ENCODE measurements at places on chromosomes 3 and 15.

DNA sequence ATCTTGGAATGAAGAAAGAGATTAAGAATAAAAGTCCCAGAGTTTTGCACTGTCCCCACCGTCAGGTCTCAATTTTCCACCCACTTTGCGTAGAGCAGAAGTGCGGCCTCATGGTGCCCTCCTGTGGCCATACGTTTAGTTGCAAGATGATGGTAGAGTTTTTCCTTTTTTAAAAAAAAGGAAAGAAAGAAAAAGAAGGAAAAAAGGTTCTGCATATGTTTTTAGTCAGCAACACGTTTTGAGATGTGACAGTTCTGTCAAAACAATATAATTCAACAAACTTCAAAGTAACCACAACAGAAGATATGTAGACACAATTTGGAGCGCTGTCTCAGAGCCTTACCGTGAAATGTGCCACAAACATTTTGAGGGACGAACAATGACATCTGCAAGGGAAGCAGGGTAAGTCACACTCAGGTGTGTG lies 24.6 kb downstream of the EBLN2 start:
- peak; percentile 22 for DNase-seq

GRCh38 chr3:28989646-28990089 lies 291.2 kb upstream of the RBMS3 start:
- no peak for DNase-seq

GRCh38 chr3:45972534-45973402 lies 22.9 kb downstream of the FYCO1 start:
- DNase-seq = no peak

- no peak for DNase-seq
Measured at GRCh38 chr3:29525254-29525881, 244.5 kb downstream of the RBMS3 start.

DNA sequence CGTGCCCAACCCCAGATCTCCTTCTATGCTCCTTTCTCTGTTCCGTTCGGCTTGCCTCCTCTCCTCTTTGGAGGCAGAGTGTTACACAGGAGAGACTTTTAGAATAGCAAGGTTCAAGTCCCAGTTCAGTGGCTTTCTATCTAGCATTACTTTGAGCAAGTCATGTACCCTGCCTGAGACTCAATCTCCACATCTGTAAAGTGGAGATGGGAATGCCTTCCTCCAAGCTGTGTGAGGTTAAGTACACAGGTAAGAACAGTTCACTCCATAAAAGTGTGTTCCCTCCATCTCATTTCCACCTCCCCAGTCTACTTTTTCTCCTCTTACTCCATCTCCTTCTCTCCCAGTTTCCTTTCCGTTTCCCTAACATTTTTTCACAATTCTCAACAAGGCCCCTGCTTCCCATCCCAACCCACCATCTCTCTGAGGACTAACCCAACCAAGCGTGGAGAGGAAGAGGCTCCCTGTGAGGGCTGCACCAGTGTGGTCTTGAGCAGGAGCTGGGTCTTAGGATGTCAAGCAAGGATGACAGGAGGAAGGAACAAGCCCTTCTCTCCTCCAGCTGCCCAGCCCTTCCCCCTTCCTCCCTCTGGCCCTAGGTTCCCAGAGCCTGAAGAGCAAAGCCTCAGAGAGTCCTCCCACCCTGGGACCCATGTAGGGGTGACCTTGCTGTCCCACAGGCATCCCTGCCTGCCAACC lies 6.4 kb downstream of the ATP8B4 start:
- DNase-seq = no peak

GRCh38 chr3:141629976-141630375 lies 108.1 kb upstream of the RNF7 start:
- DNase-seq = no peak

DNA sequence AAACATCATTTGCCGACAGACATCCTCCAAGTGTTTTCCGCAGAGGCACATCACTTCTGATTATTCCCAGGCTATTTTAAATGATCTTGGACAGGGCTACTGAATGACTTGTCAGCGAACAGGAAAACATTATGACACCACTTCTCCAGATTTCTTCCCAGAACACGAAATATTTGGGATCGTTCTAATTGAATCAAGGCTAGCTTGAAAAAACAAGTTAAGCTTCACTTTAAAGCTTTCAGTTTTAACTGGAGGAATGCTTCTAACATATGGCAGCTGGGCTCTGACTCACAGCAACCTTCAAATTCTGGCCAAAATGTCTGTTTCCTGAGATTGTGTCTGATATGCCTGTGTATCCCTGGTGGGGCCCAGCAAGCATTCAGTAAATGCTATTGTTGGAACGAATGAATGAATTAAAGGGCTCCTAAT lies 127.0 kb upstream of the ICE2 start:
- no peak for DNase-seq

GRCh38 chr3:1197051-1197450 lies 104.2 kb downstream of the CNTN6 start:
- DNase-seq = no peak

DNA sequence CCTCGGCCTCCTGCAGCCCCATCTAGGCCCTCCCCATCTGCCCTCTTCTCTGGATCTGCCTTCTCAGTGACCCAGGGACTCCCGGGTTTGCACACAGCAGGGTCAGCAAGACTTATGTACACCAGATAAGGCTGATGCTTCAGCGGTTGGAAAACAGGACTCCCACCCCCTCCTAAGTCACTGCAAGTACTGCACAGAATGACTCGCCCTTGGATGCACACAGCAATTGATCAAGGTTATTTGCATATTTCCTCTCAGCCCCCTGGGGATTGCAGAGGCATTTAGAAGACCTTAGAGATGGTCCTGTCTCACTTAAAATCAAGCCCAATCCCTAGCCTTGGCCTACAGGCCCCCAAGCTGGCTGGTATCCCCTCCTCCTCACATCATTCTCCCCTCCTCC lies 8.9 kb downstream of the ACAN start:
- DNase-seq = no peak

GRCh38 chr15:70526221-70526973 lies 237.0 kb downstream of the UACA start:
- DNase-seq = no peak

DNA sequence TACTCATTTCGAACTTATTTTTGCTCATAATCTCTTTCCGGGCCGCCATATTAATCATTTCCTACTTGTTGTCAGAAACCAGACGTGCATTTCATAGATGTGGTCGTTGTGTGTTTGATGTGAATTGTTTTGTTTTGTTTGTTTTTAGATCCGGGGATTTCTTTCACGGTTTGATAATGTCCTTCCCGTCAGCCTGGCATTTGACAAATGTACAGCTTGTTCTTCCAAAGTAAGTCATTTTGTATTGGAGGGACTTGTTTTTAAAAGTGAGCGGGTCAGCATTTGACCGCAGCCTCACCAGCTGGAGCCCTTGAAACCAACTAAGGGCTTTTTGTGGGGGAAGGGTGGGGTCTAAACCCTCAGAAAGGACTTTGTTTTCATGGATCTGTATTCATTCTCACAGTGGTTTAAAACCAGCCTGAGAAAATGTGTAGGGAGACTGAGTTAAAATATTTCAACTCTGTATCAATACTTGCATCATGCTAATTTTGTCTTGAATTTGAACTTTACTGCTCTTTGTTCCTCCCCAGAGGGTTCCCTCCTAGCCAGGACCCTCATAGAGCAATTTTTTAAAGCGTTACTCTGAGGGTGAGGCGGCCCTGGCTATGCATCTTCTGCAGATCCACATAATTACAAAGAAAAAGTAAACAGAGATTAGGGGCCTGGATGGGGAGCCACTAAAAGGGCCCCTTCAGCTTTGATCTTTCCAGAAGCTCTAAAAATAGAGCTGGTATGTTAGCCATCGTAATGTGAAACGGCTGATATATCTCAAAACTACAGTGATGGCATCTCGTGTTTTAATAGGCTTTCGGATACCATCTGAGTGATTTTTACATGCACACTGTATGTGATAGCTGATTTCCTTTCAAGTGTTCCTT lies 107.9 kb downstream of the ATG7 start:
- DNase-seq = no peak

DNA sequence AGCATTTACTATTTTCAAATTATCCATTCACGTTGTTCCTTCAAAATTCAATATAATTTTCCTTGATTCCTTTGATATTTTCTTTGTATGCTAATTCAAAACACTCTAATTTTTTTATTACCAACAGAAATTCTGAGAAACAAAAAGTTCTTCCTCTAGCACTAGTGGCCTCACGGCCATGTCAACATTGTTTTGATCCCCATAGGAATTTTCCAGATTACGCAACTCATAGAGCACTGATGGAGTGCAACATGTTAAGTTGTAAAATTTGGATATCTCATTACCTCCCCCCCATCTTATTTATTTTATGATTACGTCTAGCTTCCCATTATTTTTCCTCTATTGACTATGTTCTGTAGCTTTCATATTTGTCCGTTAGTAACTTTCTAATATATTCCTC lies 745.3 kb downstream of the TUSC7 start:
- no peak for DNase-seq

GRCh38 chr3:12750223-12750622 lies 8.8 kb downstream of the TMEM40 start:
- DNase-seq = no peak

- DNase-seq = no peak
Measured at GRCh38 chr3:134068429-134068828, 38.7 kb upstream of the SLCO2A1 start.

DNA sequence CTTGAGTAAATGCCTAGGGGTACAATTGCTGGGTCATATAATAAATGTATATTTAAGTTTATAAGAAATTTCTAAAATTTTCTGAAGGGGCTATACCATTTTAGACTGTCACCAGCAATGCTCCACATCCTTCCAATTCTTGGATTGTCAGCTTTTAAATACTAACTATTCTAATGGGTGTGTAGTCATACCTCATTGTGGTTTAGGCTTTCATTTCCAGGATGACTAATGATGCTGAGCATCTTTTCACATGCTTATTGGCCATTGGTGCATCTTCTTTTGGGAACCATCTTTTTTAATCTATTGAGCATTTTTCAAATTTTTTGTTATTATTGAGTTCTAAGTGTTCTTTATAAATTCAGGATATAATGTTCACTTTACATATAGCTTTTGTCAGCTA lies 52.5 kb upstream of the CORO2B start:
- no peak for DNase-seq

DNA sequence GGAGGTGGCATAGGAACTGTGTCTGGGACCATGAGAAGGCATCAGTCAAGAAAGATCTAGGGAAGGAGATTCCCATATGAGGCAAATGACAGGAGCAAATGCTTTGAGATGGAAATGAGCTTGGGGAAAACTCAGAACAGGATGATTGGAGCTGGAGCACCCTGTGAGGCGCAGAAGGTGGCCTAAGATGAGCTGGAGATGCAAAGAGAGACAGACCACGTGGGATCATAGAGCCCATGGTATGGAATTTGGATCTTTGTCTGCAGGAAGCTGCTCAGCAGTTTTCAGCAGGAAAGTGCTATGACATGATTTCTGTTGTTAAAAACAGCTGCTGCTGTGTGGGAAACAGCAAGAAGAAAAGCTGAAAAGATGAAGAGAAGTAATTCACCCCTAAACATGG lies 310.6 kb downstream of the MAGI1 start:
- no peak for DNase-seq

DNA sequence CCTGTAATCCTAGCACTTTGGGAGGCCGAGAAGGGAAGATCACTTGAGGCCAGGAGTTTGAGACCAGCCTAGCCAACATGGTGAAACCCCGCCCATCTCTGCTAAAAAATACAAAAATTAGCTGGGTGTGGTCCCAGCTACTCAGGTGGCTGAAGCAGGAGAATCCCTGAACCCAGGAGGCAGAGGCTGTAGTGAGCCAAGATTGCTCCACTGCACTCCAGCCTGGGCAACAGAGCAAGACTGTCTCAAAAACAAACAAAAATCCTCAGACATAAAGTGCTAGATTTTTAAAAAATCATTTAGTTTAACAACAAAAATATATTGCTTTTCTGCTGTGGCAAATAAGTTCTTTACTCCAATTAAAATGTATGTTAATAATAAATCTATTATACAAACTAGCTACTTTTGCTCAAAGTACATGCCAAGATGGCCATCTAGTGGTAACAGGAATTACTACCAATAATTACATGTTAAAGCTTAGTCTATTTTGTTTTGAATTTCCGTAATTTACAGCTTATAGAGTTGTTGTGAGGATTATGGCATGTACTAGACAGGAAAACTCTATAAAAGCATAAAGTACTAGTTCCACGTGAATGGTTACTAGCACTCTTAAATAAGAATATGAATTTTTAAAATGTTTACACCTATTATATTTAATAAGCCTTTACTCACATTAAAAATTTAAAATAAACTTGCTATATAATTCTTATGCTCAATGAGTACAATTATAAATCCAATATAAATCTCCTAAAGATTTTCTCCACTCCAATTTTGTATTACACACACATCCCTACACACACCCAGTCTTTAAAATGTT lies 39.0 kb downstream of the GABPB1 start:
- no peak for DNase-seq

DNA sequence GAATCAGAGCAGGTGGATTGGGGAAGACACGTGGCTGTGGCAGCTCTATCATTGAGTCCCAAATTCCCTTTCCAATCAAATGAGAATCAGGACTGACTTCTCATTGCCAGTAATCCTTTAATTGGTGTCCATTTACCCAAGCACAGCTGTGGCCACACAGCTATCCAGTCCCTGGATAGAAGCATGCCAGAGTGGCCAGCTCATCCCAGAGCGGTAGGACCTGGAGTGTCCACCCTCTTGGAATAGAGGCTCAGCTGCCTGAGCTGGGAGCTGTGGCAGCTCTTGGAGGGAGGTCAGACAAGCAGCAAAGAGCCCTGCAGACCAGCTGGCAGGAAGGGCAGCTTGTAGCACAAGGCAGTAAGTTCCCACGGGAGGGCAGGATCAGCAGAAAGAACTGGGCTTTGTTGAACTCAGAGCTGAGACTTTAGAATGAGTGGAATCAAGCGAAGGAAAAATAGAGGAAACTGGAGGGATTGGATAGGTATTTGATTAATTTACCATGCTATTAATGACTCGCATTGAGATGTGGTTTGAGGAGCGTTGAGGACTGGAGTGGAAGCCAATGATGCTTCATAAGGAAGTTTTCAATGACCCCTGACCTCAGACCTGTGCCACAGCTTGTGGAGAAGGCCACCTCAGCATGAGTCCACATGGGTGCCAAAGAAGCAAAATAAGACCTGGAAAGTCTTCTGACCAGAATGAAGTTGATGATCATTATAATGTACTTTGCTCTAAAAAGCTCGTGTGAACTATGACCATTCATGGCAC lies 6.9 kb upstream of the ALPK3 start:
- DNase-seq = no peak

GRCh38 chr3:181722156-181722555 lies 10.4 kb downstream of the SOX2 start:
- DNase-seq = no peak

DNA sequence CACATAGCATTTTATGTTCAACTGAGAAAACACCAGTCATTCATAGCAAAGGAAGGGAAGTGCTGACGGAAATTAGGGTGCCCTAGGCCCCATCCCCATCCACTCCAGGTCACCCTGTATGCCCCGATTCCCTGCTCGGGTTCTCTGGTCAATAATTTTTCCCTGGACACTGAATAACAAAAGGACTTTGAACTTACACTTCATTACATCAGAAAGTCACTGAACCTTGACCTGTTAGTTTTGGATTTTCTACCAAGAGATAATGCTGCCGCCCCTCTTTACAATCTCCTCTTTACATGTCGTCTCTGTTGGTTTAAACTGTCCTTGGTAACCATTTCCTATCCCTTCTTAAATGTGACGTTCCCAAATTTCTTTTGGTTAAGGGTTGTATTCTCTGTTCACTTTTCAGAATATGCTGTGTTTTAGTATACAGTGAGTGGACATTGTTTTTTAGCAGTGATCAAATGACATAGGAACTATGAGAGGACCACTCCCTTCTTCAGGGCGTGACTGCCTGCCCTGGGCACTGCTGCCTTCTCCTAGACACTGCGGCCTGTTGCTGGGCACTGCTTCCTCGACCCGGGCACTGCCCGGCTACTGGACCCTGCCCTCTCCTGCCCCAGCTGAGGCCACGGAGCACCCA lies 13.6 kb upstream of the AHSG start:
- no peak for DNase-seq
